ENCODE measurements at places on chromosomes 16 and 17.
A peak's percentile ranks its signal among the peaks of the same experiment; 100 is the strongest.

DNA sequence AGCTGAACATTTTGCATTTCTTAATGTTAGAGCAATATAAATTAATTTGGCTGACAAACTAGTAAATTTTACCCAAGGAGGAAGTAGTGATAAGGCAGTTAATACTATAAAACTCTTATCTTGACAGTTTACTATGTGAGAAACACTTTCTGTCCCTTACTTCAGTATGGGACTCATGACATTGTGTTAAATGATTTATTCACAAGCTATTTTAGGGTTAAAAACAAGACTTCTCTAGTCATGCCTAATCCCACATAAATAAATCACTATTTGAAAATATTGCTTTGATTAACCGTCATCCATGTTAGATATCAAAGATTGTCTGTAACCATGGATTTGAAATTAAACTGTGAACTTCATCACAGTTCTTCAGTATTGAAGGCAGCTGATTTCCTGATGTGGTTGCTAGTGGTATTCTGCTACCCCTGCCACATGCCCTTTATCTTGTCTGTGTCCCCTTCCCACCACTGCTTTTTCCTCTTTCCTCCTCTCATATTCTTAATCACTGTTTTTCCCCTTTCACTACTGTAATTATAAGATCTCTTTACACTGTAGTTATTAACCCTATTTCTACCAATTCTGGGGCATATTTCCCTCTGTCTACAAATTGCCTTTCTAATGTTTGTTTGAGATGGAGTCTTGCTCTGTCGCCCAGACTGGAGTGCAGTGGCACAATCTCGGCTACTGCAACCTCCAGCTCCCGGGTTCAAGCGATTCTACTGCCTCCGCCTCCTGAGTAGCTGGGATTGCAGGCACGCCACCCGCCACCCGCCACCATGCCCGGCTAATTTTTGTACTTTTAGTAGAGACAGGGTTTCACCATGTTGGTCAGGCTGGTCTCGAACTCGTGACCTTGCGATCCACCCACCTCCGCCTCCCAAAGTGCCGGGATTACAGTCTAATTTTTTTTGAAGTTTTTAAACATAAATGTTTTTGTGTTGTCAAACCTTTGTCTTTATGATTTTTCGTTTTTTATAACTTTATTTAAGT, 95.6 kb downstream of the STXBP4 start:
- DNase-seq, result no peak

DNA sequence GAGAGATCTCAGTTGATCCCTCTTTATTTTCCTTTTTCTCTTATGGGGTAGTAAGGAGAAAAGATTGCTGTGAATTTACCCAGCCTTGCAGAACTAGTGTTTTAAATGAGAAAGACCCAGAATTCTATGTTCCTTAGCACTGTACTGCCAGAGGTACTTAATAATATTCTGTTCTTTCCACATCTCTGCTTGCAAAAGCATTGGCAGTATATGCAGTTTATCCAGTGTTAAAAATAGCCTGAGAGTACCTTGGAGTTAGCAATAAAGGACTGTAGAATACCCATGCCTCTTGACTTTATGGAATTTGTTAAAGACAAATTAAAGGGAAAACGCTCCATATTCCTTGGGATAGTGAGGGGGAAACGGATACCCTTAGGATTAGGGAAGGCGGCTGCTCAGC, 11.9 kb downstream of the SLC7A6 start:
- no peak for DNase-seq

DNA sequence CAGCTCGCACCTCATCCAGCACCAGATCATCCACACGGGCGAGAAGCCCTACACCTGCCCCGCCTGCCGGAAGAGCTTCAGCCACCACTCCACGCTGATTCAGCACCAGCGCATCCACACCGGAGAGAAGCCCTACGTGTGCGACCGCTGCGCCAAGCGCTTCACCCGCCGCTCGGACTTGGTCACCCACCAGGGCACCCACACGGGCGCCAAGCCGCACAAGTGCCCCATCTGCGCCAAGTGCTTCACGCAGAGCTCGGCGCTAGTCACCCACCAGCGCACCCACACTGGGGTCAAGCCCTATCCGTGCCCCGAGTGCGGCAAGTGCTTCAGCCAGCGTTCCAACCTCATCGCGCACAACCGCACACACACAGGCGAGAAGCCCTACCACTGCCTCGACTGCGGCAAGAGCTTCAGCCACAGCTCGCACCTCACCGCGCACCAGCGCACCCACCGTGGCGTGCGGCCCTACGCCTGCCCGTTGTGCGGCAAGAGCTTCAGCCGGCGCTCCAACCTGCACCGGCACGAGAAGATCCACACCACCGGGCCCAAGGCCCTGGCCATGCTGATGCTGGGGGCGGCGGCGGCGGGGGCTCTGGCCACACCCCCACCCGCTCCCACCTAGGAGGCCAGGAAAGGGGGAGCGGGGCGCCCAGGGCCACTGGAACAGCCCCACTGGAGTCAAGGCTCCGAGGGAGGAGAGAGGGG, 7.5 kb downstream of the ZNF205 start:
- DNase-seq, result no peak

GRCh38 chr17:2796164-2797125, at the start of gene RAP1GAP2:
TSS of gene RAP1GAP2 (plus strand) at chr17:2796438. CDS start at chr17:2796528, 90 bp downstream.
- DNase-seq, result no peak

GRCh38 chr16:58377932-58378331, 14.3 kb upstream of the GINS3 start:
- DNase-seq, result peak; percentile 4

DNA sequence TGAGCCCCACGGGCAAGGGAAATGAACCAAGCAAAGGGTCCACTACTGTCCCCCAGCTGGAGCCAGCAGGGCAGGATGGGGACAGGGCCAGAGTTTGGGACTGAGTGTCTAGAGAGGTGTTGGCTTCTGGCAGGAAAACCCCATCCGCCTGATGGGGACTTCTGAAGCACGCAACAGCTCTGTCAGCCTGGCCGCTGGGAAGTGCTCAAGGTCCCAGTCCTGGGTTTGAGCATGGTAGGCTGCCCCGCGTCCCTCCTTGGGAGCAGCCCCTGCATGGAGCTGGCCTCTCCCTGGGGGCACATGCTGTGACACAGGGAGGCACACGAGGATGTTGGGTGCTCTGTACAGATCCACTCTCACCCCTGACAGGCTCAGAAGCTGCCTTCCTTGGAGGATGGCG, 14.6 kb downstream of the ACE start:
- DNase-seq, result no peak

- DNase-seq, result peak; percentile 97
Measured at GRCh38 chr16:31876951-31877828, 3.6 kb downstream of the ZNF267 start.

GRCh38 chr17:6398955-6399354, 36.0 kb downstream of the AIPL1 start:
- no peak for DNase-seq

DNA sequence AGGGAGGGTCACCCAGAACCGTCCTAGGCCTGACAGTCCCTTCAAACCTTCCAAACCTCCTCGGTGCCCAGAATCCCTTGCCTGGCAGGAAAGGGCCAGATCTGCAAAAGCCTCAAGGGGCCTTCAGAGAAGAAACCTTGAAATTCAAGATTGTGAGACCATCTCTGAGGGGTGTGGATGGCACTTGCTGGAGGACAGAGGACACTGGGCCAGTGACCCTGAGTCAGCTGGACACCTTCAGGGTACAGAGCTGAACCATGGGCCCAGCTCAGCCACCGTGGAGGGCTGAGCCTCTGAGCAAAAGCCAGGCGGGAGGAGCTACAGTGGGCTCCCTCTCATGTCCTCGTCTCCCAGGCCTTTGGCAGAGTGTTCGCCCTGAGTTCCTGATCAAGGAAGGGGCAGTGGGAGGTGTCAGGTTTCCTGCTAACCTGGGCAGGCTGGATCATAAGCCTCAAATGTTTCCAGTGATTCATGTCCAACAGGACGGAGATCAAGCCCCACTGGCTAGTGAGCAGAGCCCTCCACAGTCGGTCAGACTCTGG, 3.0 kb downstream of the PDILT start:
- no peak for DNase-seq

DNA sequence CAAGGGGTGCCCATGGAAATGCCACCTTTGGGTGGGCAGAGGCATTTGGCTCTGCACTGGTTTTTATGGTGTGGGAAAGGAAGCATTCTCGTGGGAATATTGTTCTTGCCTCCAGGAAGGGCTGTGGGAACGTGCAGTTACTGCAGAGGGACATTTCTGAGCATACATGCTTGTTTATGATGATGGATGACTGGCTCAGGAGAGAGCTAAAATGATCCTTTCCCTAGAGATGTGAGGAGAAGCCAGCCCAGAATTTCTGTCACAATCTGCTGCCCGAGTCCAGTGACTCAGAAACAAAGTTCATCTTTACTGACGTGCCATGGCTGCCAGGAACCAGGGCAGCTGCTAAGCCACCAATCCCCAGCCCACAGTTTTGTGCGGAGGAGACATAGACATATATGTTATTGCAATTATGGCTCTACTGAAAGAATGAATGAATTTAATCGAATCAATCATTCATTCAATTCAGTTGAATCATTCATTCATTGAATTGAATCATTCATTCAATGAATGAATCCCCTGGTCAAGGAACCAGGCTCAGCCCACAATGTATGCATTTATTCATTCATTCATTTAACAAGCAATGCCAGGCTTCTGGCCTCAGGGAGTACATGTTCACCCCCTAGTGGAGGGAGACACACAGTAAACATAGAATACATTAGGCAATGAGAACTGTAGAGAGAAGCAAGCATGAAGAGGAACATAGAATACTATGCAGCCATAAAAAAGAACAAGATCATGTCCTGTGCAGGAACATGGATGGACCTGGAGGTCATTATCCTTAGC, 414.4 kb upstream of the HSBP1 start:
- DNase-seq, result peak; percentile 30

DNA sequence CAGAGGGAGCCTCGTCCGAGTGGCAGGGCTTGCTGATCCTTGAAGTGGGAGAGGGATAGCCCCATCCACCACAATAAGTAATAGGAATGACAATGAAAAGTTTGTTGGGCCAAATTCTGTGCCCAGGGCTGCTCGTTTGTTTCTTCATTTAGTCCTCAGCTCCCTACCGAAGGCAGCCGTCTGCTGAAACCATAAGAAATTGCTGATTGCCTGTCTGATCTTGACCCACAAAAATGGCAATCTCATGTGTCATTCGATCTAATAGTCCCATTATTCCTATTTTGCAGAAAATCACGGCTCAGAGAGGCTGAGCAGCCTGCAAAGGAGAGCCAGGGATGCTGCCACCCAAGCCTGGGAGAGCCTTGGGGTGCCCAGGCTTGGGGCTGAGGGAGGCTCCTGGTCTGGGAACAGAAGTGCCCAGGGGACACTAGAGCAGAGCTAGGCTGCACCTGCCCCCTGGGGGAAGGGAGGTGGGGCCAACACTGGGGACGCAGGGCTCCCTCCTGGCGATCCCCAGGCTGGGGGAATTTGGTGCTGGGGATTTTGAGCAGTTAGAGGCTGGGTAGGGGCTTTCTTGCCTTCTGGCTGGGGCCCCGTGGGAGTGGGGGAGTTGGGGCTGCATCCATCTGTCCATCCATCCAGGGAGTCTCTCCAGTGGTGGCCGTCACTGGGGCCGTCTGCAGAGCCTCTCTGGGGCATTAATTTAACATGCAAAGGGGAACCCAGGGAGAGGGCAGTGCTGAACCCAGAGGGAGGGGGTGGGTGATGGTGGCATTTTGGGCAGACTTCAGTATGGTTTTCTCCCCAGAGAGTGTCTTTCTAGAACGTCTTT, 53.5 kb downstream of the SOCS1 start:
- DNase-seq, result peak; percentile 53

Data from iris pigment epithelial cell (primary cell).